CD4-positive, alpha-beta memory T cell (primary cell): ENCODE measurements at places on chromosomes 4 and X.

GRCh38 chr4:13032936-13033335, 451.2 kb downstream of the RAB28 start:
- DNase-seq, result no peak

- DNase-seq, result no peak
Observed at GRCh38 chrX:150643271-150643670, 49.9 kb upstream of the MTMR1 start.

- DNase-seq, result no peak
Observed at GRCh38 chr4:179692222-179692621, 2250.0 kb upstream of the AGA start.

DNA sequence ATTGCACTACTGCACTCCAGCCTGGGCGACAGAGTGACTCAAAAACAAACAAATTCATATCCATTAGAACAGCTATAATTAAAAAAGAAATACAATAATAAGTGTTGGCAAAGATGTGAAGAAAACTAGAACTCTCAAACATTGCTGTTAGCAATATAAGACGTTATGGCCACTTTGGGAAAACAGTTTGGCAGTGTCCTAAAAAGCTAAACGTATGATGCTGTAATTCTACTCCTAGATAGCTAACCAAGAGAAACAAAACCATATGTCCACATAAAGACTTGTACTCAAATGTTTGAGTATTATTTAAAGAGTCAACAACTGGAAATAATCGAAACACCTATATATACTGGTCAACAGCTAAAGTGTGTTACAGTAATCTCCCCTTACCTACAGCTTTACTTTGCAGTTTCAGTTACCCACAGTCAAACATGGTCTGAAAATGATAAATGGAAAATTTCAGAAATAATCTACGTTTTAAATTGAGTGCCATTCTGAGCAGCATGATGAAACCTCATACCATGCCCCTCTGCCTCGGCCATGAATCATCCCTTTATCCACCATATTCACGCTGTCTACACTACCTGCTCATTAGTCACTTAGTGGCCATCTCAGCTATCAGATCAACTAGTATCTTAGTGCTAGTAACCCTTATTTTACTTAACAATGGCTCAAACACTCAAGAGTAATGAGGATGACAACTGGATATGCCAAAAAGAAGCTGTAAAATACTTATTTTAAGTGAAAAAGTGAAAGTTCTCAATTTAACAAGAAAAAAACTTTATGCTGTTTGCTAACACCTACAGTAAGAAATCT, 4.9 kb downstream of the ELF2 start:
- DNase-seq, result no peak

GRCh38 chr4:24890561-24891126, 22.2 kb downstream of the CCDC149 start:
- no peak for DNase-seq

- DNase-seq, result no peak
Observed at GRCh38 chr4:82765134-82765533, 33.5 kb downstream of the SCD5 start.

DNA sequence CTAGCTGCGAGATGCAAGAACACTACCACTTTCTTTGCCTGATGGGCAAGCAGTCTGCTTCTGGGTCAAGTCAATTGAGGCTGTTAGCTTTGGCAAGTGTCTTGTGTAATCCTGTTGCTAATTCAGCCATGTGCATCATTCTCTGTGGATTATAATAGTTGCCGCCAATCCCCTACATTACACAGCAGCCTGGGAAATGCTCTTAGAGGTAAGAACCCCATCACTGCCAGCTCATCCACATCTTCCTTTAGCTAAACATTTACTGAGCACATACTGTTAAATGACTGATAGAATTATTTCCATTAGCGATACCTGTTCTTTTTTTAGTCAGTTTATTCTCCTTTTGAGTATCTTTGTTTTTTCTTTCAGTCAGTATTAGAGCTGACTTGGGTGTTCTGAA, 116.2 kb downstream of the CBR4 start:
- no peak for DNase-seq

- no peak for DNase-seq
Observed at GRCh38 chrX:153727123-153727931, 2.7 kb downstream of the ABCD1 start.

GRCh38 chr4:149914119-149915115, 98.8 kb upstream of the IQCM start:
- no peak for DNase-seq

DNA sequence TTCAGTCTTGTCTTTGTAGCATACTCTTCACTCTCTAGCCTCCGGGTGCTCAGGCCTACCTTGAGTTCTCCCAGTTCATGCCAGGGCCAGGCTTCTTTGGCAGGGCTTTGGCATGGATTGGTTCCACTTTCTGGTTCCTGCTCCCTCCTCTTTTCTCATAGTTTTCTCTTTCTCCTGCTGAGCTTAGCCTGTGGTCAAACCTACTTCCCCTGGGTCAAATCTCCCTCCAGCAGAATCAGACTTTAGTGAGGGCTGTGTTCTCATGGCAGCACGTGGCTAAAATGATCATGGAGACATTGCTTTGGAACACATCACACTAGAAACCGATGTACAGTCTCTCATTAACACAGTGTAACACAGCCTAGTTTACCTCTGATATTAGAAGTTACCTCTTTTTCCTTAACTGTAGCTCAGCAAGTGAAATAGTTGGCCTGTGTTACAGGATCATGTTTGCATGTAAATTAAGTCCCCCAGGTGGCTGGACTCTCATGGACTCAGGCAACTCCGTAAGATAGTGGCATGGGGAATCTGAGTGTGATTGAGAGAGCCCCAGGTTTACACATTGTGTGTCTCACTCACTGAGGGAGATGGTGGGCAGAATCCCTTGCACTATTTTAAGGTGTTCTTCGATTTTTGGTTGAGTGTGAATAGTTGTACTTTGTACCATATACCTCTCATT, 13.3 kb downstream of the RAB9A start:
- no peak for DNase-seq

GRCh38 chr4:4480205-4480604, 61.6 kb downstream of the STX18 start:
- DNase-seq, result no peak

DNA sequence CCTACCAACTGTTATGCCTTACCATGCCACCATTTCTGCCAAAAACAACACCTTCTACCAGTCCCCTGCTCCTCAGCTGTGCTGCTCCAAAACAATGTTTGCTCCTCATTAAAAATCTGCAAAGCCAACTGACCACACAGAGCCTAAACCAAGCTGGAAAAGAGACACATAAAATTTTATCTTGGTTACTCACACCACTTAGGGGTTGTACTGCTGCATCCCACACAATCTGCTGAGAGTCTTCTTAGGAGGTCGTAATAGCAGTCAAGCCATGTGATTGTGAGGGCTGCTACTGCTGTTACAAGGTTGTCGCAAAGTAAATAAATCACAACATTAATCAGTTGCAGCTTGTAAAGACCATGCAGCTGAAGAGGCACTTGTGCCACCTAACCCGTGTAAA, 607.4 kb upstream of the FAM241A start:
- no peak for DNase-seq

DNA sequence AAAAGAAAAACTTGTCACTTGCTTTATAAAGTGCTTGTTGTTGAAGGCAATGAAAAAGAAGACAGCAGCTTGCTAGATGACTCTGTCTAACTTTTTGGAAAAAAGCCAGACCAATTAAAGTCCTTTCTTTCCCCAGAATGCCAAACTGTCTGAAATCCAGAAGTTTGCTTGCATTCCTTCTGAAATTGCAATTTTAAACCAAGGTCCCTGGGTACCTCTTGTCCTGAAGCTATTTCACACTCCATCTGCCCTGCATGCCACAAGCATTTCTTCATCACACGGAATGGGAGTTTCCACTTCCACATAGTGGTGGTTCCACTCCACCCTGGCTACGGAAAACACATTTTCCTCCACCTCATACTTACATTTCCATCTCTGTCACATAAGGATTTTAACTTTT, 101.0 kb downstream of the PAPSS1 start:
- no peak for DNase-seq

GRCh38 chr4:109945056-109945455, 32.4 kb downstream of the EGF start:
- no peak for DNase-seq

DNA sequence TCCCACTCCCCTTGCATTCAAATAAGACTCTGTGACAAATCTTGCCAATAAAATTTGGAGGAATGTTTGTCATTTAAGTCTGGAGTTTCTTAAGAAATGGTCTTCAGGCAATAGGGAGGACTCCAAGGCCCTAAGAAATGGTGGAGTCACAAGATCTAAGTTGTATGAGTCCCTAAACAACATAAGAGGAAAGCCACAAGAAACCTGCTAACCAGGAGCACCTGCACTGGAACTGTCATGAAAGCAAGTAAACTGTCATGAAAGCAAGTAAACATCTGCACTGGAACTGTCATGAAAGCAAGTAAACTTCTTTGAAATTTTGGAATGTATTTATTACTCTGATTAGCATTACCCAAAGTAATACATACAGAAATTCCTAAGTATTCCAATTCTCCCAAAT, 3.5 kb downstream of the CNOT6L start:
- no peak for DNase-seq

DNA sequence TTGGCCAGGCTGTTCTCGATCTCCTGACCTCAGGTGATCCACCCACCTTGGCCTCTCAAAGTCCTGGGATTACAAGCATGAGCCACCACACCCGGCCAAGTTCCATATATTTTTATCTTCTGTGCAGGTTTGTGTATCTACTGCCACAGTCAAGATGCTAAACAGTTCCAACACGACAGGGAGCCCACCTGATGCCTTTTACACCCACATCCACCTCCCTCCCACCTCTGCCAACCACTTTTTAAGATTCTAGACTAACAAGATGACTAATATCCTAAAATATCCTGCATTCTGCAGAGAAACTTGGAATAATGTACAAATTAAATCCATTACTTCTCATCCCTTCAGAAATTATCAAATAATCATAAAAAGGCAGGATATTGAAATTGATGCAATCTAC, 19.3 kb upstream of the RPL34 start:
- DNase-seq, result no peak
